ENCODE measurements at places on chromosomes 6 and 20. TPM values are rescaled to one million over a fixed set of nuclear protein-coding genes. Genes with fewer than 3 reads are reported as not detected.

PPP1R16B gene
- not detected for total RNA-seq

- peaks cover 26% of the 10 kb centered on the region for H3K27me3 ChIP-seq
- no peak for DNase-seq
- H3K4me1 ChIP-seq = no peaks in the 10 kb centered on the region
- H3K27ac ChIP-seq = no peak overlapping the region
These were observed 47.5 kb downstream of the DLL1 start for GRCh38 chr6:170243386-170243785.

DNA sequence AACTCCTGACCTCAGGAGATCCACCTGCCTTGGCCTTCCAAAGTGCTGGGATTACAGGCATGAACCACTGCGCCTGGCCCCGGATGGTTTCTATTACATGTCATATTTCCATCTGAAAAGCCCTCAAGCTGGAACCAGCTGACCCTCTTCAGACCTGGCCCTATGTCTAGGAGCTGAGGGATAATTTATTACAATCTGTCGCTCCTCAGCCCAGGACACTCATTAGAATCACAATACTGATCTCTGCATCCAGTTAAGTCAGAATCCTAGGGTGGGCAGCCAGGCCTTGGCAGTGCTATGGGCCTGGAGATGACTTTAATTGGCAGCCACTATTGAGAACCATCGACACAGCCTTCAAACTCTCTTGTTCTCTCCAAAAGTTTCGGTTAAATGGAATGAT lies 162.6 kb upstream of the SNX9 start:
- no peak overlapping the region for H3K27ac ChIP-seq
- peaks cover 4% of the 10 kb centered on the region for H3K4me1 ChIP-seq
- H3K4me3 ChIP-seq = no peak overlapping the region
- peaks cover 4% of the 10 kb centered on the region for H3K36me3 ChIP-seq
- no peaks in the 10 kb centered on the region for H3K27me3 ChIP-seq

GRCh38 chr20:48102931-48103660 lies 317.8 kb upstream of the SULF2 start:
- peaks cover 35% of the 10 kb centered on the region for H3K27me3 ChIP-seq
- H3K4me3 ChIP-seq = no peak overlapping the region
- H3K36me3 ChIP-seq = no peaks in the 10 kb centered on the region
- H3K27ac ChIP-seq = no peak overlapping the region
- no peak for DNase-seq

DNA sequence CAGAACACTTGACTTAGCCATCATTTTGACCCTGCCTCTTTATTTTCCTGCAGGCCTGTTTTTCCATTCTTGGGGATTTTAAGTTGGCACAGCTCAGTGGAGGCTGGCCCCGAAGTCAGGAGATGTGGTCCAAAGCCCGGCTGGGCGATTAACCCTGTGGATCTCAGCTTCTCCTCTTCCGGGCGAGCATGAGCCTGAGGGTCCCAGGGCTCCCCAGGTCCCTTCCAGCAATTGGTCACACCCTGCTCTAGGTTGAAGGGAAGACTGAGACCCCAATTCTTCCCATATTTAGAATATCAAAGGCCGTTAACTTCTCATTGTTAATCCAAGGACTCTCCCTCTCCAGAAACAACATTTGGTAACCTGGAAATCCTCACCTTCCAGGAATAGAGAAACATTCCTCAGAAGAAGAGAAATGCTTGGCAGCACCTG lies 2.3 kb downstream of the THBS2 start:
- H3K36me3 ChIP-seq = peaks cover 53% of the 10 kb centered on the region
- peaks cover 7% of the 10 kb centered on the region for H3K27me3 ChIP-seq
- DNase-seq = peak; percentile 51
- H3K27ac ChIP-seq = peak overlapping the region; percentile 81

GRCh38 chr6:89299466-89299850 lies 15.6 kb downstream of the GABRR2 start:
- no peaks in the 10 kb centered on the region for H3K36me3 ChIP-seq
- H3K27me3 ChIP-seq = no peaks in the 10 kb centered on the region
- peak; percentile 34 for DNase-seq
- H3K4me1 ChIP-seq = peaks cover 10% of the 10 kb centered on the region
- H3K4me3 ChIP-seq = no peak overlapping the region
- no peak overlapping the region for H3K27ac ChIP-seq

All from osteocyte (in vitro differentiated cells).